ENCODE measurements at places on chromosomes 6 and 20.

DNA sequence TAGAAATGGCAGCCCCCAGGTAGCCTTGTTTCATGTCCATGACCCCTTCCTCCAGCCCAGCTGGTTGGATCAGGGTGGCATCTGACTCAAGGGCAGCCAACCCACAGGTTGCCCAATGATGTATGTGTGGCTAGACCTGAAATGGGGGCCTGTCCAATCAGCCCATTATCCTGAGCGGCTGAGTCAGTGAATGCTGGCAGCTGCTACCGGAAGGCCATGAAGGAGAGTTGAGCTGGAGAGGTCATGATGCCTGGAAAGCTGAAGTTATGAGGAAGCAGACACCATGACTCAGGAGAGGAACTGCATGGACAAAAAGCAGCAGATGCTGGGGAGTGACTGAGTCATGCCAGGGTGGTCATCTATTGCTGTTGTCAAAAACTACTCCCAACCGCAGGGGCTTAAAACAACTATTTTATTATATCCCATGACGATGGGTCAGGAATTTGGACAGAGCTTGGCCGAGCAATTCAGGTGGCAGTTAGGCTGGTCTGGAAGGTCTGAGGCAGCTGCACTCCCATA is 67.3 kb downstream of the MDGA1 start:
- DNase-seq, result no peak

- DNase-seq, result no peak
Observed at GRCh38 chr6:157768304-157768703, 54.7 kb upstream of the SNX9 start.

GRCh38 chr20:62624325-62624690 is 18.0 kb upstream of the SLCO4A1 start:
- DNase-seq, result no peak

- DNase-seq, result no peak
Observed at GRCh38 chr6:4153514-4153985, 18.2 kb upstream of the ECI2 start.

DNA sequence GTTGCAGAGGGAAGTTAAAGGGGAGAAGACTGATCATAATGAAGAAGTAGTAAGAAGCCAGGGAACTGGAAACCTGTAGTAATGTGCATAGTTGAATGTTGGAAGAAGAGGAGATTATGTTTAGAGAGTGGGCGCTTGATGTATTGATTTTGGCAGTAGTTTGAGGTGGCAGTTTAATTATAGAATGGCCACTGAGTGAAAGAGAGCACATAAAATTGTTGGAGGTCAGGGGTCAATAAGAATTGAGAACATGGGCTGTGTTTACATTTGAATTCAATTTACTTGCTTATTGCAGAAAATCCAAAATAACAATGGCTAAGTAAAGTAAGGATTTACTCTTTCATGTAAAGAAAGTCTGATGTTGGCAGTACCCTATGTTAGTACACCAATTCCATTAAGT is 15.7 kb downstream of the VTA1 start:
- no peak for DNase-seq

DNA sequence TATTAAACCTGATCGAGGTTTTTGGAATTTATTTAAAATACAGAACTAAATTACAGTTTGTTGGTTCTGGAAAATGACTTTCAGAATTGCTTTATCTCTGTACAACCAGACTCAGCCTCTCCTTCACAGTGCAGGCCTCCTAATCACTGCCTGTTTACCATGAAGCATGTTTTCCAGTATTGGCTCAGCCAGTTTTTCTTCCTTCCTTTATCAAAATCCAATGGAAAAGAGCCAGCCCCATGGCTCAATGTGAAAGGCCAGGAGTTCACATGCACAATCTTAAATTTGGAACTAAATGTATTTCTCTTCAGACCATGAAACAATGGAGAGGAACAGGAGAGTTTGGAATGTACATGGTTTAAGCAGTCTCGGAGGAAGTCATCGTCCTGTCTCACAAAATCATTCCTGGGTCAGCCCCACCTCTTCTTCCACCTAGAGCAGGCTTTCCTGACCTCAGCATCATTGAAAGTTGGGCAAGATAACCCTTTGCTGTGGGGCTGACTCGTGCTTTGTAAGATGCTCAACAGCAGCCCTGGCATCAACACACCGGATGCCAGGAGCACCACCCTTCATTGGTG is 680.9 kb upstream of the AGPAT4 start:
- DNase-seq, result no peak
